ENCODE measurements at places on chromosomes 4 and X.

DNA sequence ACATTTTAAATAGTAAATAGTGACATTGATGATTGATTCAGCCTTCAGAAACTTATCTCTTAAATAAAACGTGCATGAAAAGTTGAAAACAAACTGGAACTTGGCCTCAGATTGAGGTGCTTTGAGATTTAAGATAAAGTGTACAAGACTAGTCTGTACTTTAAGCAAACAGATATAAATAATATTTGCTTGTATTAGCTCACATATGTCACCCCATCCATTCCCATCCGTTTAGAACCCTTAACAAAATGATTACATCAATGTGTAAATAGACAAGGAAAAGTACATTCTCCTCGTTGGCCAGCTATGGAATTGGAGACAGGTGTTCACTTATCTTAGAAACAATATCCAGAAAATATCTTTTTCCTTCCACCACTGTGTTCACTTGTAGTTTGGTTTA lies 130.8 kb downstream of the BANK1 start:
- DNase-seq, result no peak

- DNase-seq, result no peak
Observed at GRCh38 chr4:159481936-159482335, 379.1 kb downstream of the RAPGEF2 start.

GRCh38 chrX:31228909-31229308 lies 157.1 kb upstream of the FTHL17 start:
- DNase-seq, result no peak

DNA sequence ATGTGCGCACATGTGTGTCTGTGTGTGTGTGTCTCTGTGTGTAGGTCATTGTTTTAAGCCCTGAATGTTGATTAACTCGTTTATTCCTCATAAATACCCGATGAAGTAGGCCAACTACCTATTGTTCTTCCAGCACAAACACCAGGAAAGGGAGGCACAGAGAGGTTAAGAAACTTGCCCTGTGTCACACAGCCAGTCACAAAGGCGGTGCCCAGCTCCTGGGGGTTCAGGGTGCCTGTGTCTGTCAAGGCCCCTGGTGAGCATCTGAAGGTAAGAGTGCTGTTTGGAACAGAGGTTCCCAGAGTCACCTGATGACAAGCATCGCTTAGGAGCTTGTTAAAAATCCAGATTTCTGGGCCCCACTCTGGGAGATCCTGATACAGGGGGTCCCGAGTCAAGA lies 18.0 kb upstream of the SH3TC1 start:
- no peak for DNase-seq

- DNase-seq, result no peak
Observed at GRCh38 chr4:58983887-58984286, 1873.7 kb upstream of the IGFBP7 start.

GRCh38 chr4:169195032-169195431 lies 75.7 kb downstream of the SH3RF1 start:
- DNase-seq, result no peak

DNA sequence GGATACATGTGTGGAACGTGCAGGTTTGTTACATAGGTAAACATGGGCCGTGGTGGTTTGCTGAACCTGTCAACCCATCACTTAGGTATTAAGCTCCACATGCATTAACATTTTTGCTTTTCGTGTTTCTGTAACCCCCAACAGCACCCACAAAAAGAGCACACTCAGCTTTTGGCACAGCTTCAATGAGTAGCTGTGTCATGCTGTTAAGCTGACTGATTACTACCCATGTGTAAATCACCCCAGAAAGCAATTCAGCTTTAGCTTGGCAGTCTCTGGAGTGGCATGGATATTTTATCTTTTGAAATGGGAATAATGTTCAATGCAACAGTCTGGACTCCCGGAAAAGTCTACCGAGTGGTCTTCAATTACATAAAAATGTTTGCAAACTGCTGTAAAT lies 734.3 kb downstream of the STIM2 start:
- DNase-seq, result no peak

GRCh38 chr4:70613306-70614183 lies 15.0 kb upstream of the ENAM start:
- DNase-seq, result no peak

GRCh38 chrX:81215685-81216084 lies 13.8 kb downstream of the SH3BGRL start:
- no peak for DNase-seq

GRCh38 chrX:110401135-110401534 lies 42.5 kb downstream of the RTL9 start:
- DNase-seq, result peak; percentile 20
